GM23248 (cell line): ENCODE measurements at places on chromosomes 12 and 14. TPM values are rescaled to one million over a fixed set of nuclear protein-coding genes. Genes with fewer than 3 reads are reported as not detected.

SERPINA12 gene
- total RNA-seq: not detected in 2 replicates

MYL2 gene
- total RNA-seq: not detected in 2 replicates

REP15 gene
- total RNA-seq: 0.51 and 0.54 TPM in 2 replicates

PTGER2 gene
- 6.2 and 7.2 TPM in 2 replicates for total RNA-seq

DNA sequence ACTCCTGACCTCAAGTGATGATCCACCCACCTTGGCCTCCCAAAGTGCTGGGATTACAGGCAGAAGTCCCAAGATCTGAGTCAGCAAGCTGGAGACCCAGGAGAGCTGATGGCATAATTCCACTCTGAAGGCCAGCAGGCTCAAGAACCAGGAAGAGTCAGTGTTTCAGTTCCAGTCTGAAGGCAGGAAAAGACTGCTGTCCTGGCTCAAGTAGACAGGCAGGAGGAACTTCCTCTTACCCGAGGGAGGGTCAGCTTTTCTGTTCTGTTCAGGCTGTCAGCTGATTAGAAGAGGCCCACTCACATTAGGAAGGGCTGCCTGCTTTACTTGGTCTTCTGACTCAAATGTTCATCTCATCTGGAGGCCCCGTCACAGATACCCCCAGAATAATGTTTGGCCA is 206.0 kb upstream of the MYL2 start:
- DNase-seq: peak; percentile 5

GRCh38 chr12:78157199-78157598 is 326.5 kb downstream of the NAV3 start:
- no peak for DNase-seq

DNA sequence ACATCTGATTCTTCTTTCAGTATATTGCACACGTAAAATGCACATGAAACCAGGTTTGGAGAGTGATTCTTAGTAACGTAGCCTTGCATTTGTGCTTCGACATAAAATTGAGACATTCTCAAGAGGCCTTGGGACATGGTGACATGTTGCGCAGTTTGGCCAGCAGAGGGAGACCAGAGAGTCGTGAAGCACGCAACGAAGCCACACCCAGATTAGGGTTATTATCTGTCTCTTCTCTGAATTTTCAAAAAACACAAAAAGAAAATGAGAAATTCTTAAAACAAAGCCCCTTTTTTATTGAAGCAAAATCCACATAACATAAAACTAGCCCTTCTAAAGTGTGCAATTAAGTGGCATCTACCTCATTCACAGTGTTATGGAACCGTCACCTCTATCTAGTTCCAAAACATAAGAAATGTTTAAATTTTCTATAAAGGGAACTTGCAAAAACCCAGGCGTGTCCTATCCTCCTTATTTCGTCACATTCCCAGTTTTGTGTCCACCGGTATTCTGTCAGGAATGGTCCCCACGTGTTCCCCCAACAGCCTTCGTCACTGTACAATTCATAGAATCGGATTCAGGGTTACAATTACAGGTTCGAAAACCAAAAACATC is 108.8 kb upstream of the ATF7IP start:
- peak; percentile 92 for DNase-seq

GRCh38 chr12:56129206-56129941 is 1.3 kb downstream of the ESYT1 start:
- DNase-seq: peak; percentile 79

DNA sequence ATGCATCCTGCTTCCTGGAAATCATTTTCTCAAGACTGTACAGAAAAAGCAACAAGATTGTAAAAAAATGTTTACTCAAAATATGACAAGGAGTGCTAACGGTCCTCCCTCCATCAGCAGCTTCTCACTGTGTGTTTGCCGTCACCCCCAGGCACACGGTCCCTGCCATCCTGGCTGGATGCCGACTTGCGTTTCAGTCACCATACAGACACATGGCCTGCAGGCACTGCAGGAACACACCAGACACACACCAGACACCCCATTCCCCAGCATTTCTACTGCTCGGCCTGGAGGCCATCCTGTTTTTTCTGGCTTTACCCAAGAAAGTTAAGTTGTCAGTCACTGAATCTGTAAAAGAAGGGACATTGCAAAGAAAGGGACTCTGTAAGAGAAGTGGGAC is 10.8 kb downstream of the KCNK10 start:
- no peak for DNase-seq

DNA sequence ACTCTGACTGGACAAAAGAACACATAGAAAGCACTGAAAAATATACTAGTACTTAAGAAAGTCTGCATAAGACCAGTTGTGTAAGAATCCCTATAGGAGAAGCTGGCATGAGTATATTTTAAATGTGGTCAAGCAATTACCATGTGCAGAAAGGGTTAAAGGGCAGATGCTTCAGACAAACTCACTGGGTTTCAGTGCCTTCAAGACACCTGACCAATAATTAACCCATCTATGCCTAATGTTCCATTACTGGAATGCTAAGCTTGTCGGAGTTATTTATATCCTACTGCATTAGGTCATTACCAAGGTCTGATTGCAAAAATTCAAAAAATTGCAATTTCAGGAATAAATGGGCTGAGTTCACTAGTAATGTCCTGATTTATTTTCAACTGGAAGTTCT is 41.3 kb downstream of the HNRNPC start:
- no peak for DNase-seq

DNA sequence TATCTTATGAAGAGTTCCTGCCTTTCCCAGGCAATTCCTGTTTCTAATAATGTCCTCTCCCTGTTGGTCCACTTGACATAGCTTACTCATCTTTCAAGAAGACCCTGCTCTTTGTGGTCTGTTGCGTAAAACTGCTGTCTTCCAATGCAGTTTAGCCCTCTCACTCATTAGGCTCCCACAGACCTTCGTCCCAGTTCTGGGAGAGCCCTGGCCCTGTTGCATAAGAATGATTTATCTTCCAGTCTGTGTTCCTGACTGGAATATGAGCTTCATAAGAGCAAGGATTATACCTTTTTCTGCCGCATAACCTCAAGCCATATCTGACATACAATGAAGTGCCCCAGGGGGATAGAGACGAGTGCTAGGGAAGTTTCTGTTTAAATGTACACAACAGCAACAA is 365.9 kb upstream of the NOVA1 start:
- DNase-seq: no peak
